ENCODE measurements at places on chromosomes 5 and 9. TPM values are rescaled to one million over a fixed set of nuclear protein-coding genes. Genes with fewer than 3 reads are reported as not detected.

Gene PCDHB14
- total RNA-seq, result not detected

Gene C9orf43
- 0.35 TPM for total RNA-seq

Gene GABRA1
- not detected for total RNA-seq

Gene UGT3A2
- total RNA-seq, result not detected

Gene EXOC3
- 95.4 TPM for total RNA-seq

DNA sequence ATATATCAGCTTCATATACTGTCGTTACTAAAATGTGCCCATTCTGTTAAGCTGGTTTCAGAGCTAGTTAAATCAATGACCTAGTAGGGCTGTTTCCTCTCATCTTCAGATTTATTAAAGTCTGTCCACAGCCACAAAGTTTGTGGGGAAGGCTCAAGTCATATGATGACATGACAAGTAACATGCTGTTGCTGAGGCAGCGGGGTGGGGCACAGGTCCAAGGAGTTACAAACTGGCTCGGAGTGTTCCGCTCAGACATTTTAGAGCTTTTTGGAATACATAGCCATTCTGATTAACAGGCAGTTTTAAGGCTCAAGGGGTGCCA is 2.7 kb upstream of the ANP32B start:
- no peak overlapping the region for H3K4me3 ChIP-seq
- no peak for DNase-seq
- H3K27me3 ChIP-seq, result no peaks in the 10 kb centered on the region
- peaks cover 14% of the 10 kb centered on the region for H3K4me1 ChIP-seq

GRCh38 chr9:700365-701282 is 140.9 kb upstream of the DMRT1 start:
- no peak overlapping the region for H3K27ac ChIP-seq
- no peak overlapping the region for H3K4me3 ChIP-seq
- H3K36me3 ChIP-seq, result no peaks in the 10 kb centered on the region
- no peaks in the 10 kb centered on the region for H3K27me3 ChIP-seq

DNA sequence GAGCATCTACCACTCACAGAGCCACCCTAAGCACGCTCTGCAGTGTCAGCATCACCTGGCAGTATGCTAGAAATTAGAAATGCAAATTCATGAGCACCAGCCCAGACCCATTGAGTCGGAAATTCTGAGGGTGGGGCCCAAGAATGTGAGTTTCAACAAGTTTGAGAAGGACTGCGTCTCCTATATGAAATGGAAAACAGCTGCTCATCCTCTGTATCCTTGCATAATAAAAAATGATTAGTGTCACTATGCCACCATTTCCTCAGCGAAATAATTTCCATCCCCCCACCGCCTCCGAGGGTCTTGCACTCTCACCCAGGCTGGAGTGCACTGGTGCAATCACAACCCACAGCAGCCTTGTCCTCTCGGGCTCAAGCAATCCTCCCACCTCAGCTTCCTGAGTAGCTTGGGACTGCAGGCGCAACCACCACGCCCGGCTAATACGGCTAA is 1.3 kb upstream of the IQGAP2 start:
- no peaks in the 10 kb centered on the region for H3K27me3 ChIP-seq
- H3K27ac ChIP-seq, result peak overlapping the region; percentile 93
- H3K4me3 ChIP-seq, result peak overlapping the region; percentile 78
- no peaks in the 10 kb centered on the region for H3K36me3 ChIP-seq

DNA sequence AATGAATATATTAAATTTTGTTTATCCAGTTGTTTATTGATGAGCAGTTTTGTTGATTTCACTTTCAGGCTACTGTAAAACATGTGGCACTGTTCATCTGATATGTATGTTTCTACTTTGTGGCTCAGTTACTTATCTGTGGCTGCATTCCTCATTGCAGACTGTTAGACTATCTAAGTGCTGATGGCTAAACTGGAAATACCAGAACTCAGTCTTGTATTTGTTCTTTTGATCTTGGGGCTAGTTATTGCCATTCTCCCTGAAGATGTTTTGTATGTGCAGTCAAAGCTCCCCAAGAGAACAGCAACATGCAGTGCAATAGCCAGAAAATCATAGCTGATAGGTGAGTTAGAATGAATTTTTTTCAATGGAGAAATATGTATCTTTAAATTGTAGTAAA is 162.2 kb downstream of the GADD45G start:
- H3K36me3 ChIP-seq, result no peaks in the 10 kb centered on the region
- H3K27me3 ChIP-seq, result no peaks in the 10 kb centered on the region
- no peak overlapping the region for H3K4me3 ChIP-seq
- no peak for DNase-seq
- H3K27ac ChIP-seq, result no peak overlapping the region
- no peaks in the 10 kb centered on the region for H3K4me1 ChIP-seq

DNA sequence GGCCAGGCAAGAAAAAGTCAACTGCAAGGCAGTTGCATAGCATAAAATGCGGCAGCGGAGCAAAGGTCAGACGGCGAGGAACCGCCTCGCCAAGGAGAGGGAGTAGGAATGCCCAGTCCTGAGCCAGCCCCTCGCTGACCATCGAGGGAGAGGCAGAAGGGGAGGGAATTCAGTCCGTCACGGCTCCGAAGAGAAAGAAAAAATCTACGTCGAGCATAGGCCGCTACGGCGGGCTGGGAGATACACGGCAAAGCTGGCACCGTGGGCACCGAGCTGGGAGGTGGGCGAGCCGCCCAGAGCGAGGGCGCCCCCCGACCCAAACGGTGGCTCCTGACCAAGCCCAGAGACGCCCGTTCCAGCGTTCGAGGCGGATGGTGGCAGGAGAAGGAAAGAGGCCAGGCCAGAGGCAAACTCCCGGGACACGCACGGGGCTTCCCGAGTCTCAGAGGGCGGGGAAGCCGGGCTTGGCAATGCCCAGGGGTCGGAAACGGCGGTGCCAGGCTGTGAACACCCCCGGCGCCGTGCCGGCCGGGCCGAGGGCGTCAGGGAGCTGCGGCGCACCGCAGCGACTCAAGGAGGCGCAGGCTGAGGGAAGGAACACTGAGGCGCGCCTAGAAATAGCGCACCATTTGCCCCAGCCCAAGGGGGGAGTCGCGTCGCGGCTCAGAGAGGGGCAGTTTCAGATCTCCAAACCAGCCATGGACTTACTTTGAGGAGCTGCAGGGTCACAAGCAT is 518 bp downstream of the SPRY4 start:
- H3K4me3 ChIP-seq, result peak overlapping the region; percentile 51
- H3K4me1 ChIP-seq, result peaks cover 28% of the 10 kb centered on the region
- H3K27me3 ChIP-seq, result peaks cover 18% of the 10 kb centered on the region
- no peaks in the 10 kb centered on the region for H3K36me3 ChIP-seq
- H3K27ac ChIP-seq, result no peak overlapping the region

GRCh38 chr9:120592210-120592609 is 12.2 kb upstream of the CDK5RAP2 start:
- DNase-seq, result no peak
- no peaks in the 10 kb centered on the region for H3K4me1 ChIP-seq
- H3K36me3 ChIP-seq, result no peaks in the 10 kb centered on the region
- H3K27me3 ChIP-seq, result no peaks in the 10 kb centered on the region
- no peak overlapping the region for H3K4me3 ChIP-seq

DNA sequence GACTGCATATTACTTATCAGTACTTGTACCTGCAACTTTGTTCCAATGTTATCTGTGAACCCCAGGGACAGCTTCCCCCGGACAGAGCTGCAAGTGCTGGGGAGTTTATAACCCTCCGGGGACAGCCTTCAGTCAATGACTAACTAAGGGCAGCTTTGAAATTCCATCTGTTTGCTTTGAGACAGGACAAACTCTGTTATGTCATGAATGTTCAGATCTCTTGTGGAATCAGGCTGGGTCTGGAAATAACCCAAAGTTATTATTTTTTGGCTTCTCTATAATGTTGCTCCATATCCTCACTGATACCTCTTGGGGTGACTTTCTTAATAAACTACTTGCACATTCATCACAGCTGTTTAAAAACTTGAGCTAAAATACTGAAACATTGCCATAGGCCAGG is 617.5 kb upstream of the TLE4 start:
- H3K27me3 ChIP-seq, result no peaks in the 10 kb centered on the region
- no peak for DNase-seq
- no peaks in the 10 kb centered on the region for H3K36me3 ChIP-seq
- H3K27ac ChIP-seq, result no peak overlapping the region

- no peak for DNase-seq
- no peaks in the 10 kb centered on the region for H3K36me3 ChIP-seq
- no peak overlapping the region for H3K4me3 ChIP-seq
These were observed 3.2 kb upstream of the MAPK9 start for GRCh38 chr5:180294913-180295555.

DNA sequence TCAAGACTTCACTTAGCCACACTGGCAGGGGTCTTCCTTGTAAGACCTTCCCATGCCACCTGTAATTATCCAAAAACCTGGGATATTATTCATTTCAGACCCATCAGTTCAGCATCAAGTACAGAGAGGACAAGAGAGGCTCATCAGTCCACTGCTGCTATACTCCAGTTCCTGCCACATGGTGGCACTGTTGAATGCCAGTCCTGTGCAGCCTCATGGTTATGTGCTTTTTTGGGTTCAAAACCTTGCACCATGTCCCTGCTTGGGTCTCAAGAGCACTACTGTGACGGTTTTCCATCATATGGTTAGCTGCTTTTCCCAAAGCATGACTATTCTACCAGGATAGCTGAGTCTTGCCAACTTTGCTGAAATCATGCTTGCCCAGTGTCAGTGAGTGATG is 8.5 kb downstream of the PTGS1 start:
- no peak for DNase-seq
- no peaks in the 10 kb centered on the region for H3K27me3 ChIP-seq
- H3K36me3 ChIP-seq, result no peaks in the 10 kb centered on the region
- H3K4me1 ChIP-seq, result no peaks in the 10 kb centered on the region
- no peak overlapping the region for H3K4me3 ChIP-seq

GRCh38 chr9:69577123-69577522 is 95.0 kb downstream of the APBA1 start:
- no peak overlapping the region for H3K4me3 ChIP-seq
- no peak for DNase-seq
- no peak overlapping the region for H3K27ac ChIP-seq
- H3K27me3 ChIP-seq, result peaks cover 1% of the 10 kb centered on the region
- no peaks in the 10 kb centered on the region for H3K36me3 ChIP-seq
- no peaks in the 10 kb centered on the region for H3K4me1 ChIP-seq

DNA sequence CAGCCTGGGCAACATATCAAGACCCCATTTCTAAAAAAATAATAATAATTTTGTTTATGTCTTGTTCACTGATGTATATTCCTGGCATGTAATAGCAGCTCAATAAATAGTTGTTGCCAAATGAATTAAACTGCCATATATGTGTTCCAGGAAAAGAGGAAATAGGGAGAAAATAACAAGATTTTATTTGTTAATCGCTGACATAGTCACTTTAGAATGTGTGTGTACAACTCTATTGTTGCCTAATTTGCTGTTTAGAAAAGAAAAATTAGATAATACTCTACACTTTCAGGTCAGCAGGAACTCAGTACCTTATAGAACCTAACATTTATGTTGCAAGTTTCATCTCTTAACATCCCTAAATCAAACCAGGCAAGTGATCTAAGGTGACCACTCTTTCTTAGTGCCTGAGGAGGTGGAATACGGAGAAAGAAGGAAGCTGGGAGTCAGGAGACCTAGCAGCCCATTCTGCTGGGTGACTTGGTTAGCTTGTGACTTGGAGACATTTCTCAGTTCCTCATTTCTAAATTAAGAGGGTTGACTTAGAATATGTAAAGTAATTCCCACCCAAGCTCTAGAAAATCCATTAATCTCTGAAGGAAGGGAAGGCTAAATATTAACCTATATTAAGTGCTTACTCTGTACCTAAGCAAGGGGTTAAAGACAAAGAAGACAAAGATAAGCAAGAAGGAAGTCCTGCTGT is 110.3 kb upstream of the IQGAP2 start:
- no peaks in the 10 kb centered on the region for H3K36me3 ChIP-seq
- H3K27me3 ChIP-seq, result no peaks in the 10 kb centered on the region
- H3K4me1 ChIP-seq, result no peaks in the 10 kb centered on the region
- no peak for DNase-seq

DNA sequence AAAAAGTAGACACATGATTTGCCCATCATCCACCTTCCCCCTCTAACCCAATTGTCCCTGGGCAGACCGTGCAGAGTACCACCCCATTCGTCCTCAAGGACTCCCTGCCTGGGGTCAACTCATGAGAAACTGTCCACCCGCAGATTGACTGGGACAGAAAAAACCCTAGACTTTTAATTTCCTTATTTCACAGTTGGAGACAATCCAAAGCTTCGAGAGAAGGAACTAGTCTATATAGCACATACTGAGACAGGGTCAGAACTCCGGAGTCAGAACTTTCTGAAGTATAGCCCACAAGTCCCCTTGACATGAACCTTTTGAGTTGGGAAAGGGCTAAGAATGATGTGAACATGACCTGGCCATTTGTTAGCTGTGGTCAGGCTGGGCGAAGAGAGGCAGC is 7.5 kb upstream of the GPX3 start:
- no peaks in the 10 kb centered on the region for H3K36me3 ChIP-seq
- H3K4me1 ChIP-seq, result no peaks in the 10 kb centered on the region
- no peak for DNase-seq
- no peak overlapping the region for H3K4me3 ChIP-seq
- no peak overlapping the region for H3K27ac ChIP-seq

All from CD4-positive, CD25-positive, alpha-beta regulatory T cell (primary cell).